ENCODE measurements at places on chromosomes 12 and 14. TPM values are rescaled to one million over a fixed set of nuclear protein-coding genes. Genes with fewer than 3 reads are reported as not detected.

DNA sequence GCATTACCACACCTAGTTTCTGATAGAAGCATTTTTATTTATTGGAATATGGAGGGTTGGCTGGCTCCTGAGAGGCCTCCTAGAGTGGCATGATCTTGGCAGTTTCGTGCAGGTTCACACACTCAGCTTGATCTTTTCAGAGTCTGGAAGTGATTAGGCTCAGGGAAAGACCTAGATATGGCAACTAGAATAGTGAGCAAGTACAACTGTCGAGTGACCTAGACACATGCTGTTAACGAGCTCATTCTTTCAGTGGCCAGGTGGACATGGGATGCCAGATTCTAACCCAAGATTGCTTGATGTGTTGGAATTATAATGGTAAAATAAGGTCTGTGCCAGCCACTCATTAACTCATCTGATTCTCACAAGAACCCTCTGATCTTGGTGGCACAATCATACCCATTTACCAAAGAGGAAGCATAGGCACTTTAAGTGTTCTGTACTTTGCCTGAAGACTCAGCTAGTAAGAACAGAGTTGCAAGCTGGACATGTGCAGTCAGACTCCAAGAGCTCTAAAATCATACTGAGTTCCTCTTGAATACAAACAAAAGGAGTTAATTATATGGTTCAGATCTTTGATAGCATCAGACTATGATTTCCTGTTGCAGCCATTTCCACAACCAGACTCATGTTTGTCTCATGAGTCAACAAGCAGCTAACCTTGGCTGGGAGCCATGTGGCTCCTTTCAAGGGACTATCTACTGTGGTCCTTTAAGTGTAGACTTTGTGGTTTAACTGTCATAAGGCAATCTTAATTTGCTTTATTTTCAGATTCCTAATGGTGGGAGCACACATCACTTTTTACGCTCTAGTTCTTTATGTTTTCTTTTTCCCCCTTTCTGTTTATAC lies 144.2 kb downstream of the PLEKHA5 start:
- peak; percentile 59 for DNase-seq

Gene TSPAN19
- total RNA-seq: not detected

DNA sequence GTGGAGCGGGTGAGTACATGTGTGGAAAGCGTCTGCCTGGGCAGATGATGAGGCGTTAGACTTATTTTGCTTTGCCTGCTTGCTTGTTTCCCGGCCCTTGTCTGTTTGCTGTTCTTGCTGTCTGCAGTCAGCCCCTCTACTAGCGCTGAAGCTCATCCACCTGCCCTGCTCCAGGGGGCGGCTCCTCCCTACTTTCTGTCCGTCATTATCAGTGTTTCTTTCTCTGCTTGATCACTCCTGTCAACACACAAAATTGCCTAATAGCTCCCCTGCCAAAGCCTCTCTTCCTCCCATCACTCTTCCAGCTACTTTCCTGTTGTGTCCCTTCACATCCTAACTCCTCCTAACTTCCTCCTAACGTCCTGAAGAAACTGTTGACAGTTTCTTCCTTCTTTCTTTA lies 34.9 kb upstream of the GALNT8 start:
- no peak for DNase-seq

Gene PKP2
- 187 TPM for total RNA-seq

GRCh38 chr12:75756111-75756510 lies 244.7 kb upstream of the KRR1 start:
- DNase-seq: no peak

DNA sequence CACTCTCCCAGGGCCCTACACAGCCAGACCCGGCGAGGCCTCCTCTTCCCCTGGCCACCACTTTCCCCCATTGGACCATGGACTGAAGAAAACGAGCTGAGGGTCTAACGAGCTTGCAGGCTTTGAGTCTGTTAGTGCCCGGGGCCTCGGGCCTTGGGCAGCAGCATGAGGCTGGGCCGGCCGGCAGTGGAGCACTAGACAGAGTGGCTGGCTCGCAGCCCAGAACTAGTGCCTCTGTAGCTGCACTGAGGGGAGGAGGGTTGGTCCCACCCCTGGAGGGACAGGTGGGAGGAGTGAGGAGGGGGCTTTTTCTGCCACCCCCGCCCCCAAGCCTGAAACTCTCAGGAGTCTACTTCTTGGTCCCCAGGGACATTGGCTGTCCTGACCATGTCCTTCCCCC lies 38.7 kb downstream of the SLC6A12 start:
- DNase-seq: no peak

DNA sequence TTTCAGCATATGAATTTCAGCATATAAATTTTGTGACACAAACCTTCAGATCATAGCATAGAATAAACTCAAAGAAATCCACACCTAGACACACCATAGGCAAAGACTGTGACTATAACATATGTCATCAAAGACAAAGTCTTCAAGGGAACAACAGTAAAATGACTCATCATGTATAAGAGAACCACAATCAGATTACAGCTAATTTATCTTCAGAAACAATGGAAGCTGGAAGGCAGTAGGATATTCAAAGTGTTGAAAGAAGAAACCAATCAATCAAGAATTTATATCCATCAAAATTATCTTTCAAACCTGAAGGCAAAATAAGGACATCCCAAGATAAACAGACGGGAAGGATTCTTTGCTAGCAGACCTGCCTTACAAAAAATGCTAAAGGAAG lies 29.0 kb downstream of the DLK1 start:
- DNase-seq: no peak

- DNase-seq: no peak
These were observed 23.9 kb upstream of the ATP2B1 start for GRCh38 chr12:89732522-89732921.

DNA sequence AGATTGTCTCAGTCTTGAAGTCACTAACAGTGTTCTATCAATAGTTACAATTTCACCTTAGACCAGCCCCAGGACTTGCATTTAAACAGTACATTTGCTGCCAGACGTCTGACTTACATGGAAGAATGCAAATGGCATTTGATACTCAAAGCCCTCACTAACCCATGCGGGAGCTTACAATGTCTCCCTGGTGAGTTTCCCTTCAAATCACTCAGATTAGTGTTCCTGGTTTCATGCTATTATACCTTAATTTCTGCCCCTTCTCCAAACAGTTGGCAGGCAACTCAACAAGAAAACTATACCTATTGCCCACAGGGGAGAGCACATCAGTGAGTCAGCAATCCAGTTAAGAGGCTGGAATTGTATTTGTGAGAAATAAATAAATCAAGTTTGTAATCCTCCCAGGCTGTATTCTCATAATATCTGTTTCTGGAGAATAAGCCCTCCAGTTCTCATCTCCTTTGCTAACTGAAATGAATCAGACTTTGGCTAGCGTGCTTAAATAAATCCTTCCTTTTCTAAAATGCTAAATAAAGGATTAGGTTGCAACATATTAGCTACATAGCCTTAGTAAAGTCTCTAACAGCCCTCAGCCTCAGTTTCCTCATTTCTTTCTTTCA lies 23.7 kb downstream of the GSTZ1 start:
- no peak for DNase-seq

GRCh38 chr12:68391937-68392336 lies 59.8 kb upstream of the MDM1 start:
- no peak for DNase-seq

DNA sequence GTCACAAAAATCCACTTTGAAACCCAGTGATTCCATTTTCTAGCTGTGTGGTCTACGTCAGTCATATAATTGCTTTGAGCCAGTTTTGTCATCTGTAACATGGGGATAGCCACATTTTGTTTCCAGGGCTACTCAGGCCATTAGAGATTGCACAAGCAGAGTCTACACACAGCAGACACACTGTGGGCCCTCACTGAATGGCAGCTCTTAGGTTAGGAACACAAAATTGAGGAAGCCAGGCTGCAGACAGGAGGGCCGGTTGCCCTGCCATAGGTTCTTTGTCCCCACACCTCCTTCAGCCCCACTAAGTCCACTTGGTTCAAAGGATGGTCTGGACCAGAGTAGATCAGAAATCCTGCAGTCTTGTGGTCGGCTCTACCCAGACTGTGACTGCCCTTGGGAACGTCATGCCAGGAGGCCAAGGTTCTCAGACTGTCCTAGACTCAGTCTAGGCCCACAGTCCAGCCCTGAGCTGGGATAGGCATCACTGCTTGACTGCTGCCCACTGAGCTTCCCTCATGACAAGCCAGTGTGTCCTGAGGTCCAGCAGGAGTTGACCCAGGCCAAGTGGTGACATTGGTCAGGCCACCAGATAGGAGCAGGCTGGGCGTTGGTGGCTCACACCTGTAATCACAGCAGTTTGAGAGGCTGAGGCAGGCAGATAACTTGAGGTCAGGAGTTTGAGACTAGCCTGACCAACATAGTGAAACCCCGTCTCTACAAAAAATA lies 3.8 kb upstream of the MYH7 start:
- no peak for DNase-seq

Gene PTCSC3
- not detected for total RNA-seq

DNA sequence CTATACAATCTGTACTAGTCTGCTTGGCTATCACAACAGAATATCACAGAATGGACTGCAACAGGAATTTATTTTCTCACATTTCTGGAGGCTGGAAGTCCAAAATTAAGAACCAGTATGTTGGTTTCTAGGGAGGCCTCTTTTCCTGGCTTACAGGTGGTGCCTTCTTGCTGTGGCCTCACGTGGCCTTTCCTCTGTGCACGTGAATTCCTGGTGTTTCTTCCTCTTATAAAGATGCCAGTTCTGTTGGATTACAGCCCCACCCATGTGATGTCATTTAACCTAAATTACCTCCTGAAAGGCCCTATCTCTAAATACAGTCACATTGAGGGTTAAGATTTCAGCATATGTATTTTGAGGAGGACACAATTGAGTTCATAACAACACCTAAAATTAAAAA lies 32.1 kb upstream of the C2CD5 start:
- peak; percentile 55 for DNase-seq

Gene TSPAN8
- total RNA-seq: 1,318 TPM

DNA sequence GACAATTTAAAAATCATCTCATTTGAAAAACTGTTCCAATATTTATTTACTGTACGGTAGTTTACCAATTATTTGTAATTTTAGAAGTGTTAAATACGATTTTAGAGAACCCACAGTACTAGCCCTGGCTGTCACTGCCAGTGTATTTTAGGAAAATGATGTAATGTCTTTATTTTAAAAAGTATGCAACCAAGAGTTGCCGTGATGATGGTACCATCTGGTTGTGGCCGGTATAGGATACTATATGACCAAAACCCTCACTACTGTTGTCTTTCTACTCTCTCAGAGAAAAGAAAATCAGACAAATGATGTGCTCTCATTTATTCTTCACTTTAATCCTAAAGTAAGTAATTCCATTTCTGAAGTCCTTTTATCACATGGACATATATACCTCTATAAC lies 395.0 kb downstream of the FOXG1 start:
- no peak for DNase-seq
